ENCODE measurements at places on chromosomes 2 and 18.

DNA sequence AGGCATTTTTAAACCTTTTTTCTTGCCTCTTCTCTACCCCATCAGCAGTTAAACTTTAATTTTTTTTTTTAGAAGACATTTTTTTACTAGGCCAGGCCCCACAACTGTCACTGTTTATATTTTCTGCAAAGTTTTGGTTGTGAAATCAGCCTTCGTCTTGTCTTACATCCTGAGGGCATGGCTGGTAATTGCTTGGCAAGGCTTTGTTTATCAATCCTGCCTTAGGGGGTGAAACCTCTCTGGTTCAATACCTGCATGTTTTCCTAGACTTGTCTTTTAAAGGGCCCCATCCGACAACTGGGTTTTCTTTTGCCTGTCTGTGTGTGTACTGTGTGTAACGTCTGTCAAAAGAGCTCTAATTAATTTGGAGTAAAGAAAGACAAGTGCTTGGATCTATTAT is 330.0 kb upstream of the CWC22 start:
- DNase-seq = no peak

DNA sequence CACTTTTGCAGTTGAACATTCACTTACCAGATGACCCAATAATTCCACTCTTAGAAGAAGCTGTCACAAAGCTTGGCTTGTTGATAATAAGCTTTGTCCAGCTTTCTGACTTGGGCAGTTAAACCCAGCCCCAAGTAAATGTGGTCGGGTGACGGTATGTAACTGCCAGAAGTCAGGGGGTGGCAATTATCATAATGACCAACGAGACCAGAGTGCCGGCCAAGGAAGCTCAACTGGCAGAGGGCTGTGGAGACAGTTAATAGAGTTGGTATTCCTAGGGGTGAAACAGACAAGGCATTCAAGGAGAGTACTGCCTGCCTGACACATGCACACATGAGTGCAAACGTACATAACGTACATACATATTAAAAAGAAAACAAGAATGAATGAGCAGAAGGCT is 116.7 kb downstream of the EIPR1 start:
- DNase-seq = no peak

DNA sequence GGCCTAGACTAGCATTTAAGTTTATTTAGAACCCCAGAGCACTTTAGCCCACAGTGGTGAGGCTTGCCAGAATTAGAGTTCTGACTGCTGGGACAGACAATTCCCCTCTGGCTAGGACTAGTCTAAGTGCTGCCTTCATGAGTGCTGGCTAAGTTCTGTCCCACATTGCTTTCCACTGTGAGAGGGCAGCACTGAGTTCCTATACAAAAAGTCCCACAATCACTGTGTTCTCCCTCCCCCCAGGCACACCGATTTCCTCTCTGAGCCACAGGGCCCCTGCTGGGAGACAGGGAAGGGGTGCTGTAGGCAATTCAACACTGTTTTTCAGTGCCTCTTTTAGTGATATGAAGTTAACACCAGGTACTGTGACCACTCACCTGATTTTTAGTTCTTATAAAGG is 310.9 kb downstream of the DLGAP1 start:
- DNase-seq = no peak

DNA sequence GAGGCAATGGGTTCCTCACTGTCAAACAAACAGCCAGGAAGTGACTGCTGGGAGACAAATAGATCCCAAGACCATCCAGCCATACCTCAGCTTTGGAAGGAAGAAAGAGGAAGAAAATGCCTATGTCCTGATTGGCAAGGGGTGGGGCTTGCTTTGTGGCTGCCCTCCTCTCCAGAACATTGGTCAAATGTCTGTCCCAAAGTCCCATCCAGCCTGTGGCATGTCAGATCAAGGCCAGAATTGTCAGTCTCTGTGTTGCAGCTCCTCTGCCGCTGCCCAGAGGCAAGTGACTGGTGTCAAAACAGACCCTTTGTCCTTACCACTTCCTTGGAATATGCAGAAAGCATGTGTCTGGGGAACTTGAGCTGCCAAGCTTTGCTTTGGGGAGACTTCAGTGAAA is 63.0 kb upstream of the SMAD2 start:
- DNase-seq = no peak

GRCh38 chr18:51721996-51722395 is 524.5 kb upstream of the MEX3C start:
- DNase-seq = no peak

- DNase-seq = no peak
These were observed 70.0 kb downstream of the MBP start for GRCh38 chr18:77062518-77063003.

GRCh38 chr18:1559563-1559962 is 654.9 kb downstream of the ADCYAP1 start:
- no peak for DNase-seq

DNA sequence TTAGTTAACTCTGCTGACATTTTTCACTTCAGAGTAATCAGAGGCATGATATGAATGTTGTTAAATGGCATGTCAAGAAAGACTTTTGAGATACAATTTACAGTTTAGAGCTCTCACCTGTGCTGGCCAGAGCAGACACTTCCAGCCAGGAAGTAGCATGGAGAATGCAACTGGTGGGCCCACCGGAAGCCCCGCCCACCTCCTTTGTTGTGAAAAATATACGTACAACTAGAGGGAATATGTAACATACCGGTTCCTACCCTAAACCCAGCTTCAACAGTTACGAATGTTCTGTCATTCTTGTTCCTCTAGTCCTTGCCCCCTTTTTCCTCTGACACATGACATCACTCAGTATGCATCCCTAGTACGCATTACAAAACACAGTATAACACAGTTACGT is 70.2 kb upstream of the ITM2C start:
- no peak for DNase-seq

DNA sequence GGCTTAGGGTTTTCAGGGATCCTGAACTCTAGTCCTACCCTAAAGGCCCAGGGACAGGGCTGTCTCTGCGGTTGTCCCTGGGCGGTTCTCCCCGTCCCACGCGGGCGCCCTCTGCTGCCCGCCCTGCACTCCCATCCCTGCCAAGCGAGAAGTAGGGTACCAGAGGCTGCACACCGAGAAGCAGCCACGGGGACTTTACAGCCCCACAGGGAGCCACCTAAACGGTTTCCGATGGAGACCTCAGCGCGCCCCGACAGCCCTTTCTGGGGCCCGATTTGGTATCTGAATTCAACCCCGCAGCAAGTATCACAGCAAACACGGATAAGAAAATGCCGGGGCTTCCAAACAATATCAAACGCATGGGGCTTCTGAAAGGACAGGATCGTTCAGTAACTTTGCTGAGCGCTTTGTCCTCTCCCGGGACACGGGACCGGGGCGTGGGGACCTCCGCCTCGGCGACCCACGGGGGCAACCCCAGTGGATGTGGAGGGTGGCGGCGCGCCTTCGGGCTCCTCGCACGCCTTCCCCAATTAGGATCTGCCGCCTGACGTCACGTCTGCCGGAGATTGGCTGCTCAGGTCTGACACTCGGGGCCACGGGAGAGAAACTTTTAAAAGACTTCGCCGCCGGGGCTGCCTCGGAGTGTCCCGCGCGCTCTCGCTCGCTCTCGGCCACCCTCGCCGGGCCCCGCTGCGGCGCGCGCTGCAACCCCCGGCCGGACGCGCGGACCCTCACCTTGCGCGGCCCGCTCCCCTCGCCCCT is at the start of gene LTBP1:
Gene LTBP1, plus strand, starts transcription at position 640 of the 762 bp plus-strand sequence. CDS start 372 bp downstream, outside the sequence.
- peak; percentile 48 for DNase-seq

GRCh38 chr2:85953476-85953875 is 64.7 kb upstream of the ST3GAL5 start:
- DNase-seq = no peak

DNA sequence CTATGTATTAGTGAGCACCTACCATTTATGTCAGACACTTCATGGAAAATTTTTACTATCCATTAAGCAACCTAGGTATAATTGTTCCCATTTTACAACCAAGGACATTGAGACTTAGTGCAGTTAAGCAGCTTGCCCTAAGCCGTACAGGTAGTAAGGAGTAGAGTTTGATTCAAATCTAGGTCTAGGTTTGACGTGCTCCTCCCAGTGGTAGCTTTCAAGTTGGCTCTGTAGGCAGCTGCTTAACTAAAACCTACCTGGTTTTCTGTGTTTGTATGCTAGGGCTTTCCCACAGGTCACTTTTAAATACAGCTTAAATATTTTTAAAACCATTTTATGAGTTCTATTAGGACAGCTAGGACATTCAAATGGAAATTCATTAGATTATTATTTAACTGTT is 69.7 kb downstream of the NUP35 start:
- DNase-seq = no peak

DNA sequence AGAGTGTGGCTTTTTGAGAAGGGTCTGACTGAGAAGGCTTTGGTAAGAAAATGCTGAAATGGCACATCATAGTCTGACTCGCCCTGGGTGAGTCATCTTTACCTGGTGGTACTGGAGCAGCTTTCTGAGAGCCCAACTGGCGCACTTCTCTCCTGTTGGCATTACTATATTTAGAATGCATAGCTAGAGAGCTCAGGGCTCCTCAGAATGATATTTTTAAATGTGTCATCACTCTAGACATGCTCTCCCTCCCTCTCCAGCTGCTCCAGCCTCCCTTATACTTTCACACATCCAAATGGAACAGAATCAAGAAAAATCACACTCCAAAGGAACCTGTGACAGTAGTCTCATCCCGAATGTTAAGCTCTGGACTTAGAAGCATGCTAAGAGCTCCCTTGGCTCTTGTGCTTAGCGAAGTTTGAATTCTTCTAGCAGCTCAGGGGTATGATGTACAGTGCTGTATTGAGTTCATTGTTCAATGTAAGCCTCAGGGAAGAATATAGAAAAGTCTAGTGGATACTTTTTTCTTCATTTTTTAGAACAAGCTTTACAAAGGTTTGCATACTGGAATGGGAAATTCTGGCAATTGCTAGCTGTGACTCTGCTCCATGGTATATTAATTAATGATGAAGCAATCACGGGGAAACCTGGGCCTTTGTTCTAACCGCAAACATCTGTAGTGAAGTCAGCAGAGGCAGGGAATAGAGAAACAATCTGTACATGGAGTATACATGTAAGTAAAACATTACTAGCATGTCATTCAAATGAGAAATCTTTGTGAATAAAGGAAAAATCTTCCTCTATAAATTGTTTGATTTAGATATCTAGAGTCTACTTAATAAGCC is 751.2 kb upstream of the NRXN1 start:
- DNase-seq = no peak

GRCh38 chr2:41400088-41400665 is 647.6 kb upstream of the PKDCC start:
- DNase-seq = no peak

GRCh38 chr18:3596637-3597384 is 146.8 kb downstream of the TGIF1 start:
- DNase-seq = peak; percentile 38

DNA sequence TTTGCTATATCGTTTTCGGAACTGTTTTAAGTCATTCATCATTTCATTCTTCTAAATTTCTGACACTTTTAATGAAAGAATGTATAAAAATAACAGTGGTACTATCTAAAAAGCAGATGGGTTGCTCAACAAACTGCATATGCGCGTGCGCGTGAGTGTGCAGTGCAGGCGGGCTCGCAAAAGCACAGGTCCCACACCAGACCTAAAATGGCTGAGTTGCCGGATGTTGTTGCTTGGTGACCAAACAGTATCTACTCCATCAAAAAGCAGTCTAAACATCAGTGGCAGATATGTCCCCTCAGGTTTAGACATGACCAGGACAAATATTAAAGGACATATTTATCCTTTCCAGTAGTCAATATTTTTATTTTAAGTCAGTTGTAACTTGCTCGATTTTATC is 5.1 kb downstream of the NOL4 start:
- no peak for DNase-seq

- no peak for DNase-seq
These were observed 101.2 kb downstream of the NEB start for GRCh38 chr2:151632993-151633565.

DNA sequence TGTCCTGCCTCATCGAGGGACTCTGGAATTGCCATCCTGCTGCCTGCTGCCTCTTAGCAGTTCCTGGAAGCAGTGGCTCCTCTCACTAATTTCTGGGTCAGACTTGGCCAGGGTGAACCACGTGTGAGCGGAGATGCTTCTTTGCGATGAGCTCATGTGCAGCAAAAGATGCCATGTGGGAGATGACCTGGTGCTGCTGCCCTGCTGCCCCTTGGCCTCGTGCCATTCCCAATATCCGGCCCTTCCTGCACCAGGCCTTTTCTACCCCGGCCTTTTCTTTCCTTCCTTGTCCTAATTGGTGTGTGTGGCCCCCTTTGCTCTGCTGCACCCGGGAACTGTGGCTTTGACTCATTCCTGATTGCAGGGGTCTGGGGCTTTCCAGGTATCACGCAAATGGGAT is 296.9 kb upstream of the HS6ST1 start:
- DNase-seq = no peak

GRCh38 chr2:225556461-225556860 is 157.0 kb downstream of the NYAP2 start:
- no peak for DNase-seq

GRCh38 chr2:200786423-200786822 is 25.3 kb upstream of the BZW1 start:
- DNase-seq = no peak
